ENCODE measurements at places on chromosomes 5 and 9. TPM values are rescaled to one million over a fixed set of nuclear protein-coding genes. Genes with fewer than 3 reads are reported as not detected.

RGP1 gene
- total RNA-seq = 32.6 TPM

TEX48 gene
- total RNA-seq = not detected

CBY3 gene
- not detected for total RNA-seq

ADRA1B gene
- total RNA-seq = not detected

MEIKIN gene
- total RNA-seq = not detected

PROB1 gene
- 1.7 TPM for total RNA-seq

ATG12 gene
- 270 TPM for total RNA-seq

AP3S1 gene
- total RNA-seq = 432 TPM

MLANA gene
- total RNA-seq = not detected

PIK3R1 gene
- 7.2 TPM for total RNA-seq

SPOCK1 gene
- 0.27 TPM for total RNA-seq

DNA sequence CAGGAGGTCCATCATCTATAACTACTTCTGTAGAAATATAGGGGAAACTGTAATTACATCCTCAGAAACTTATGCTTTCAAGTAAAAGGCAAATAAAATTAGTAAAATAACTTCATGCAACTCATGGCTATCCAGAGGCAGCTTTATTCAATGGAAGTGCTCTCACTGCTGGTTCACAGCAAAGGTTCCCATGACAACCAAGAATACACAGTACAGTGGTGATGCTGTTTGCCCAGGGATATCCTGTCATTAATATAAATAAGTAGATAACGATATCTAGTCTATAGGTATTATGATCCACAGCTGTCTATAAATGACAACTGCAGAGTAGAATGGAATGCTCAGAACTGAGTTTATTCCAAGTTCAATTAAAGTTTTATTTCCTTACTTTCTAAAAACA, 390.3 kb downstream of the PDE4D start:
- no peak for DNase-seq

DNA sequence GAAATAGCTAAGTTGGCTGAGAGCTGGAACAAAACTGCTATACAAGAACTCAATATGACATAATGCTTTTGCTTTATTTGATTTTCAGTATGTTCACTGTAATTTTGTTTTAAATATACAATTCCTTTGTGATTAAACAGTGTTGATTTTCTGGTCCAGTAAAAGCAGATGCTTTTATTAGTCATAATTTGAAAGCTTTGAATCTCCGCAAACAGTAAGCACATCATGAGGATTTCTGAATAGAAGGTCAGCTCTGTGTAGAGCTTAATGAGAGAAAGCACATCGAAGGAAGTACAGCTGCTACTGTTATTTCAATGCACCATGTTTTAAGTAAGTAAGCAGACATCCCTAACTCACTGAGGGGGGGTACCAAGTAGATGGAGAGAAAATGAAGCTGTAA, 701.3 kb upstream of the ACO1 start:
- no peak for DNase-seq

GRCh38 chr9:92141144-92142129, 26.2 kb upstream of the SPTLC1 start:
- no peak for DNase-seq

- no peak for DNase-seq
These were observed 45.2 kb downstream of the FGD3 start for GRCh38 chr9:92992549-92992948.

DNA sequence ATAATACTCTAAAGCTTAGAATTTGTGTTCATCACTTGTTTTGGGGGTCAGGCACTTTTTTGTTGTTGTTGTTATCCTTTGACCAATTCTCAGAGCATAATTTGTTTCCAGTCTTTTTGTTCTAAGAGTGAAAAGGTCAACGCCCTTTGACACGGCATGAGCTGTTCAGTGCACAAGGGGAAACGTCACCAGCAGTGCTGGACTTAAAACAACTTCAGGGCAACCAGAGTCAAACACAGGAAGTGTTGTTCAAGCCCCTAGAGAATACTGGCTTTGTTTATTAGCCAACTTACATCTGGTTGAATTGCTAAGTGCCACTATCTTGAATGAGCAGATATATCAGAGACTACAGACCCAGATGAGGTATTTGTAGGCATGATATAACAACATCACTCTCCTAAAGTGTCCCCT, 368.9 kb downstream of the TMEM161B start:
- DNase-seq = no peak

DNA sequence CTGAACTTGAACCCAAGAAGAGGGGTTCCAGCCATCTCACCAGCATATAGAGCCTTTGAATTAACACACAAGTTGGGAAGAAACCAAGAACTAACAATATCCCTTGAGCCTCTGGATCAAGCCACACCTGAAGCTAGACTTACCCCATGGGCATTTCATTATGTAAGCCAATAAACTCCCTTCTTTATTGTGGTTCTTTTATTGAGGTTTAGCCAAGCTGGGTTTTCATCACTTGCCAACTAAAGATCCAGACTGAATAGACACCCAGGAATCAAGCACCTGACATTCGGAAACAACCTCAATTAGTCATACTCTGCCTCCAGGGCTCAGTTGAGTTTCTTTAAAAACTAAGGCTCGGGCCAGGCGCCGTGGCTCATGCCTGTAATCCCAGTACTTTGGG, 226.7 kb downstream of the AGTPBP1 start:
- peak; percentile 22 for DNase-seq

- DNase-seq = peak; percentile 82
These were observed 5.2 kb downstream of the FGF1 start for GRCh38 chr5:142680605-142681259.

DNA sequence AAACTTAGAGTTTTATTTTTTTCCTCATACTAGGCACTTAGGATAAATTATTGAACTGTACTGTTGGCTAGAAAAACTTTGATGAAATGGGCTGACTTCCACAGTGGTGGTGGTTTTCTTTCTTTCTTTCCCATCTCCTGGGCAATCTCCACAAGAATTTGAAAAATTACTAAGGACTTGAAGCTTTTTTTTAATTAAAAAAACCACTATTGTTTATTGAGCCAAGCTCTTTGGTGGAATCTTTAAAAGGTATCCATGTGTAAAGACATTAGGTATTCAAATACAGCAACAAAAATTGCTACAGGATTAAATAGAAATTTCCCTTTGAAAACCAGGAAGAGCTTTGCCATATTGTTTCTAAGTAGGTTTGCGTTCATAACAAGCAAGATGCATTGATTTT, 14.1 kb downstream of the MARCHF6 start:
- DNase-seq = no peak

GRCh38 chr5:142872217-142872616, 102.0 kb downstream of the ARHGAP26 start:
- DNase-seq = no peak

DNA sequence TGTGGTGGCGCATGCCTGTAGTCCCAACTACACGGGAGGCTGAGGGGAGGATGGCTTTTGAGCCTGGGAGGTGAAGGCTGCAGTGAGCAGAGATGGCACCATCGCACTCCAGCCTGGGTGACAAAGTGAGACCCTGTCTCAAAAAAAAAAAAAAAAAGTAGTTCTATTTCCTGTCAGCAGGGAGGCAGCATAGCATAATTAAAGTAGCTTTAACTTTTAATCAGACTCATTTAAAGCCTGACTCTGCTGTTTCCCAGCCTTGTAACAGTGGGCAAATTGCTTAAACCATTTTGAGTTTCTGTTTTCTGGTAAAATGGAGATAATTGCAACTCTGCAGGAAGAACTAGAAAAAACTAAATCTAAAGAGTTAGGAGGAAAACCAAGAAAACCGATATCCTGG, 31.2 kb downstream of the CNOT6 start:
- DNase-seq = no peak

GRCh38 chr5:120895660-120896059, 431.6 kb downstream of the PRR16 start:
- DNase-seq = no peak

GRCh38 chr5:142911170-142911569, 141.0 kb downstream of the ARHGAP26 start:
- no peak for DNase-seq

- no peak for DNase-seq
These were observed 203.5 kb downstream of the DMRTA1 start for GRCh38 chr9:22650145-22650544.

- DNase-seq = no peak
These were observed 140.3 kb upstream of the IER5L start for GRCh38 chr9:129318121-129319075.

DNA sequence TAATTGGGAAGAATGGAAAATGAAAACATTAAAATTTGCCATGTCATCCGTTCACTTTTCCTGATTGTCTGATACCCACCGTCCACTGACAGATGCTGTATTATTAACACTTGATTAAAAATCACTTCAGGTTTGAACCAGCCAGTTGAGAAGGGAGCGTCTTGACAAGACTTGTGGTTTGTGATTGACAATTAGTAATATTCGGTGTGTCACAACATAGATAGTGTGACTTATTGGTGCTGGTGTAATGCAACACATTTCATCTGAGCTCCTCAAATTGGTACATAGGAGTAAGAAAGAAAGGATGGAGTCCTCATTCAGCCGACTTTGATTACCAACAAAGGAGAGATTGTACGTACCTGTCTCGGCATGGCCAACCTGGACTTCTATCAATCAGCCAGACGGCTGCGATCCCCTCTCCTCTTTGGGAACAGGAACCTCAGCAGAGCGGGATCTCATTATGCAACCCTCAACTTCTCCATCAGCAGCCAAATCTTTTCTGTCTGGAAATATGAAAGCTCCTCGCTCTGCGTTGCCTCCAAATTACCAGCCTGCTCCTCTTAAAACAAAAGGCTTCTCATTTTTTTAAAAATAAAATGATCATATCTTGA, 211.7 kb upstream of the MVB12B start:
- no peak for DNase-seq

- DNase-seq = no peak
These were observed 2.7 kb downstream of the TTLL11 start for GRCh38 chr9:122090287-122090883.

GRCh38 chr9:103225702-103226646, 230.8 kb downstream of the CYLC2 start:
- DNase-seq = no peak

DNA sequence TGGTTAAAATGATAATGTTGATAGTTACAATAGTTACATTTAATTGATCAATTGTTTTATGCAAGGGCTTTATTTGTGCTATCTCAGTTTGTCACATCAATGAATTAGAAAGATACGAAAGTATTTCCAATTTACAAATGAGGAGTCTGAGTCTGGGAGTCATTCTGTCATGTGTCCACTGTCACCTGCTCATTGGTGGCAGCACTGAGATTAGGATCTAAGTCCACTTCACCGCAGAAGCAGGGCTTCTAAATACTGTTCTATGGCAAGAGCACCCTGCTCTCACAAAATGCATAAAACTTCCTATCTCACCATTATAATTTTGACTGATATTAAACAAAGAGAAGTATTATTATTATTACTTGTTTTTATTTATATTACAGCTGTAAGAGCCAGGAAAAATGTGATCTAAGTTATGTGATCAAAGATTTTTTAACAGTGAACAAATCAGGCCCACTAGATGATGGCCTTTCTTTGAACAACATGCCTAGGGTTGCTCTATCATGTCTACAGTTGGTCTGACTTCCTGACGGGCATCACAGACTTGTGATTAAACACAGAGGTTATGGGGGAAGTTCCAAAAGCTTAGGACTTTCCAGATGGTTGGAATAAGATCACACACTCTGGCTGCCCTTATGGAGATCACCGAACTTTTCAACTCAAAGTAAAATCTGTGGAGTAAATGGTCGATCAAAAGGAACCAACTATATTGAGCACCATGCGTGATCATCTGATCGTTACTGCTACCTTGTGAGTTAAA, 15.1 kb downstream of the TLR4 start:
- no peak for DNase-seq

DNA sequence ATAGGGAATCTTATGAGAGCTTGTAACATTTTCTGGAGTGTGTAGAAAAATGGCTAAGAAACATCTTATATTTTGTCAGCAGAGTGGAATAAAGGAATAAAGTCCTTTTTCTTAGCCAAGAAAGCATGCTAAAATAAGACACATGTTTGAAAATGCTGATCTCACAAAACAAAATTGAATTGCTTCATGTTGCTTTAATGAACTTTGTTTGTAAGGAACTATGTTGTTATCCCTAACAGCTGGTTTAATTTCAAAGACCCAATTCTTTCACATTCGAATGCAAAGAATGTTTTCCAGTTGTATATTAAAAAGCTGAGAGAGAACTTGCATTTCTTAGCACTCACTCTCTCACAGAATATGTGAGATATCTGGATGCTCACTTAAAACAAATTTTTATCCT, 107.6 kb downstream of the MUSK start:
- no peak for DNase-seq

- no peak for DNase-seq
These were observed 12.1 kb downstream of the LRRC14B start for GRCh38 chr5:203246-203930.

DNA sequence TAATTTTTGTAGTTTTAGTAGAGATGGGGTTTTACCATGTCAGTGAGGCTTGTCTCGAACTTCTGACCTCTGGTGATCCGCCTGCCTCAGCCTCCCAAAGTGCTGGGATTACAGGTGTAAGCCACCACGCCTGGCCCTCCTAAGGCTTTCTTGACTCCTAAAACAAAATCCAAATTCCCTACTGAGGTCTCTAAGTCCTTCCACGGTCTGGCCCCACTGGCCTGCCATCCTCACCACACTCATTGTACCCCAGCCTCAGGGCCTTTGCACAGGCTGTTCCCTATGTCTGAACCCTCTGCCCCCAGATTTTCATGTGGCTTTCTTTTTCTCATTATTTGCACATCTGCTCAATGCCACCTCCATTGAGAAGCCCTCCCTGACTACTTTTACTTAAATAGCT, 34.7 kb upstream of the MVB12B start:
- DNase-seq = no peak

GRCh38 chr5:169168280-169168679, 132.7 kb downstream of the SLIT3 start:
- DNase-seq = no peak

DNA sequence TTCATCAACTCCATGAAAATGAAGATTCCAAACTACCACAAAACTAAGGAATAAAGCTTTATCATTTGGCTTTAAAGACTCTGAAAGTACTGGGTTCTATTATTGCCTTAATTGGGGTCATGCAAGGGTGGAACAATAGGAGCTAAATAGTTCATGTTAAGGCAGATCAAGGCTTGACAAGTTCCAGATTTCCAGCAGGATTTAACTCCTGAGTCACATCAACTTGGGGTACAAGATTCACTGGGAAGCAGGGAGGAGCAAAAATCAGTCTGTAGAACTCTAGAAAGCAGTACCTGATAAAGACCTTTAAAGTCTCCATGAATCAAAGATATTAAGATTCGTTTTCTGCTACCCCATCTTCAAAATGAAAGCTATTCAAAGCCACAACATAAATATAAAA, 41.9 kb upstream of the GLRX start:
- DNase-seq = no peak

GRCh38 chr9:105157171-105157583, 87.3 kb upstream of the SLC44A1 start:
- peak; percentile 24 for DNase-seq

- DNase-seq = no peak
These were observed 18.5 kb downstream of the PAEP start for GRCh38 chr9:135579889-135580660.

DNA sequence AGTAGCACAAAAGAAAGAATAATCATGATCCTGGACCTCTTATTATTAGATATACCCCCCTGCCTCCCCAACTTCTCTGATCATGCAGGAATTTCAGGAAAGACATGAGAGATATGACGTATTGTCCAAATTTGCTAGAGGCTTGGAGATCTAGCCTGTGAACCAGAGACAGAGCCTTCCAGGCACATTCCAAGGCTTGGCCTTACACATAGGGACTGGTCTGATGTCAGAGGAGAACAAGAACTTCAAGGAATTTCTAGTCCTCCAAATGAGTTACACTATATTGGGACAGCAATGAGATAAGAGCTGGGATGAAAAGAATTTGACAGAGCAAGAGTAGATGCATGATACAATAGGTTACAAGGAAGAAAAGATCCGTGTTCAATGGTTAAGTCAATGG, 67.0 kb downstream of the MCTP1 start:
- DNase-seq = no peak
